OCI-M1 (cell line): ENCODE measurements at places on chromosomes 2 and 18.

GRCh38 chr2:81250270-81250669 is 945.7 kb upstream of the LRRTM1 start:
- no peak for DNase-seq

- no peak for DNase-seq
Measured at GRCh38 chr2:128573531-128573930, 254.9 kb upstream of the HS6ST1 start.

DNA sequence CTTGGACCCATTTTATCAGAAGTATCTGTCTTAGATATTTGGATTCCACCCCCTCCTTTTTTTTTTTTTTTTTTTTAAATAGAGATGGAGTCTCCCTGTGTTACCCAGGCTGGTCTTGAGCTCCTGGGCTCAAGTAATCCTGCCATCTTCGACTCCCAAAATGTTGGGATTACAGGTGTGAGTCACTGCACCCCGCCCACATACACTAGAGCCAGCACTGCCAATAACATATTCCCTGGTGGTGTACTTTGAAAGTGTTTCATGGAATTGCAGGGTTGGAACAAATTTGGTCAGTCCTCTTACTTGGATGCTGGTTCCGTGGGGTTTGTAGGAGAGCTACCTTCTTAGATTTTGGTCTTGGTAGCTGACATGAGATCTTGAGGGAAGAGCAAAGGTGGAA is 15.0 kb downstream of the PDCL3 start:
- no peak for DNase-seq

- DNase-seq = peak; percentile 29
Measured at GRCh38 chr2:105584435-105585010, 160.2 kb upstream of the NCK2 start.

DNA sequence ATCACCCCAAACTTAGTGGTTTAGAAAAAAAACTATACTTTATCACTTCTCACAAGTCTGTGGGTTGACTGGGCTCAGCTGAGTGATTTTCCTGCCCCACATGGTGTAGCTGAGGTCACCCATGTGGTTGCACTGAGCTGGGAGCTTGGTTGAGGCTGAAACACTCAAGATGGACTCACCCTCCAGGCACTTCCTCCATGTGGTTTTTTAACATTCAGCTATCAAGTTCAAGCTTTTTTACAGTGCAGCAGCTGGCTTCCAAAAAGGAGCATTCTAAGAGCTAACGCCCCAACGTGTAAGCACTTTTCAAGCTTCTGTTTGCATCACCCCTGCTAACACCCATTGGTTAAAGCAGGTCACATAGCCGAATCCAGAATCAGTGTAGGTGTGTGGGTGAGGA is 105.9 kb upstream of the CREB1 start:
- peak; percentile 93 for DNase-seq

DNA sequence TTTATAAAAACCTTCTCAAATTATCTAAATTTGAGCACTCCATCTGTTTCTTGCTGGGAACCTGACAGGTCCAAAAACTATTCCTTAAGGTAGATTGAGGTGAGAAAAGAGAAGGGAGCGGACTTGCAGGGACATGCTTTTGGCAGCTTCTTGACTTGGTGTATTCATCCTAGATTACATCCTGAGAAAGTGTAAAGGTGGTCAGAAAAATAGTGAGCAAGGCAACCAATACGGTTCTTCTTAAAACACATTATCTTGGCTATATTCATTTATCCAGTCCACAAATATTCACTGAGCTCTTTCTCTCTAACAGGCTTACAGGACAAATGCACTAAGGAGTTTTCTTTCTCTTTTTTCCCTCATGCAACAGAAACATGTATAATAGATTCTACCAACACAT is 230.0 kb downstream of the LRP1B start:
- no peak for DNase-seq

- no peak for DNase-seq
Measured at GRCh38 chr2:125711075-125711474, 944.9 kb upstream of the GYPC start.

GRCh38 chr18:74450626-74451025 is 6.5 kb downstream of the DIPK1C start:
- DNase-seq = no peak

GRCh38 chr2:182824767-182825158 is 41.7 kb downstream of the FRZB start:
- DNase-seq = no peak
